ENCODE measurements at places on chromosomes 13 and 19.
A peak's percentile ranks its signal among the peaks of the same experiment; 100 is the strongest.

- DNase-seq = no peak
Measured at GRCh38 chr13:23626700-23627099, 56.5 kb downstream of the TNFRSF19 start.

DNA sequence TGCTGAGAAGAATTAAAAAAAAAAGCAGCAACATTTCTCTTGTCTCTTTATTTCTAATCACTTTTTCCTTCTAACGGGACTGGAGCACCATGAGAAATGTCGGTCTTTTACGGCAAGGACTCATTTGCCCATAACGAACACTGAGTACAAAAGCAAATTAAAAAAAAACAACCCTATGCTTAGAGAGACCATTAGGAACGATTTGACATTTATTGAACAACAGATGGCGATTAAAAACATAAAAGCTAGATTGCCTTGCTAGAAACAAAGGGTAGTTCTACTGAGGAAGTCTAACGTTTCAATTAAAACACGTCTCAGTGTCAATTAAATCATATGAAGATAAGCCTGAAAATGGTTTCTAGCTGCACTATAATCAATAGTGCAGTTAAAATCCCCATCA lies 51.1 kb downstream of the OLFM4 start:
- DNase-seq = no peak

DNA sequence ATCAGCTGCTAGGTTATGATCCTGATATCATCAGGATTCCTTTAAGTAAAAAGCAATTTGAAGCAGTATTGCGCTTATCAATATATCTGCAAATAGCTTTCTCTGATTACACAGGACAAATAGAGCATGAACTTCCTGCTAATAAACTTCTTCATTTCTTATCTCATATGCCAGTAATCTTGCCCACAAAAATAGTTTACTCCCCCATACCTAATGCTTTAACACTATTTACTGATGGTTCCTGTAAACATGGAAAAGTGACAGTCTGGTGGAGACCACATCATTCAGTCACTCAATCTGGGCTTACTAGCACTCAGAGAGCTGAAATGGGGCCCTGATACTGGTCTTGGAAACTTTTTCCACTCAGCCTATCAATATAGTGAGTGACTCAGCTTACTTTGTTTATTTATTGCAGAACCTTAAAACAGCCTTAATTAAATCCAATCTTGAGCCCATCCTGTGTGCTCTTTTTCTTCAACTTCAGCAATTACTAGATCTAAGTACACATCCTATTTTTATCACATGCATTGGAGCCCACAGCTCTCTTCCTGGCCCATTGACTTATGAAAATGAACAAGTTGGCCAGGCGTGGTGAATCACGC lies 1464.3 kb downstream of the UQCRFS1 start:
- DNase-seq = no peak

- DNase-seq = no peak
Measured at GRCh38 chr13:51957377-51958216, 53.7 kb downstream of the ATP7B start.

DNA sequence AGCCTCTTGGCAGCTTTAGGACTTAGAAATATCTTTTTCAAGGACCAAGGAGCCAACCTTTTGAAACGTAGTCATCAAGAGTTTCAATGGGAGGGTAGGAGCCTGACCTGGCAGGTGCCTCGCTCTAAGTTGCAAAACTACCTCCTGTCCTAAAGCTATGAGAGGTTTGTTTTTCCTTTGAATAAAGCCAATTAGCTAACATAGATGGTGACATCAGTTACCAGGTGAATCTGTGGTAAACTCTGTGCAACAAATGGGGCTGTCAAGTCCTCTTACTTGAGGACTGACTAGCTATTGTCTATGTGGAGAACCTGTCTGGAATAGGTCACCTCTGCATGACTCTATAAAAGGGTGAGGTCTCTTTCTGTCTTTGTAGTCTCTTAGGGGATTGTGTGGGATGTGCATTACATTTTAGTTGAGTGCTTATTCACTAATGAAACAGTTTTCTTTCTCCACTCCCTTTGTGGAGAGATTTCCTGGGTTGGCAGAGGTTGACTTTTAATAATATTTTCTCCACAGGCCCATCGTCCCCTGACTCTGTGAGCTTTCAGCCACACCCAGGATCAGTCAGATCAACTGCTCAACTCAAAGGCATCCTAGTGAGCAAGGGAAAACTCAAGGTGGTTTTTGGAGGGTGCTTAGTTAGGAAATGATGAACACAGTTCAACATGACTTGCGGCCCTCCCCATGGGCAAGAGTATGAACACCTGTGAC lies 9.9 kb downstream of the ARL11 start:
- DNase-seq = no peak

DNA sequence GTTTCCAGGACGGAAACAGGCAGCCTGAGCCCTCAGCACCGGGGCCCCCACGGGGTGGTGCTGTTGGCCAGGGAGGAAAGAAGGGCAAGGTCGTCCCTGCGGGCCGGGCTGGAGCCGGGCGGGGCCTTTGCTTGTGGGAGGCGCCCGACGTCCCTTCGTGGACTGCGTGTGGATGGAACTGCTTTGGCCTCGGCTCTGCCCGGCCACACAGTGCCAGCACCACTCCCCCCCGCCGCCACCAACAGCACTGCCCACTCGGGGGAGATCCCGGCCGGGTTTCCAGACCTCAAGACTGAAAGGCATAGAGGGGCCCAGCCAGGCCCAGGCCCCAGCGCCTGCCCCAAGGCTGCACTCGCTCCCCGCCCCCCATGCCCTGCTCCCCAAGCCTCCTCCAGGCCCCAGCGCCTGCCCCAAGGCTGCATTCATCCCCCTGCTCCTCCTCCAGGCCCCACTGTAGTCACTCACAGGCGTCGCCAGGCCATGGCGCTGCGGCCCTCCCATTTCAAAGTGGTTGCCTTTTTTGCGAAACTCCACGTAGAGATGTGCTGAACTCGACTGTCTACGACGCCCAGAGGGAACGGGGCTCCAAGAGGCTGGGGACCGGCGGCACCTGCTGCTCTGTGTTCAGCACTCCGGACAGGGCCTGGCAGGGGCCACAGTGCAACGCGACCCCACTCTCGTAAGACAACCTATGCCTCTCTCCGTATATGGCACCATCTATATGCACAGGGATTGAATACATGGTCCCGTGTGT lies 22.5 kb downstream of the C13orf46 start:
- peak; percentile 80 for DNase-seq

DNA sequence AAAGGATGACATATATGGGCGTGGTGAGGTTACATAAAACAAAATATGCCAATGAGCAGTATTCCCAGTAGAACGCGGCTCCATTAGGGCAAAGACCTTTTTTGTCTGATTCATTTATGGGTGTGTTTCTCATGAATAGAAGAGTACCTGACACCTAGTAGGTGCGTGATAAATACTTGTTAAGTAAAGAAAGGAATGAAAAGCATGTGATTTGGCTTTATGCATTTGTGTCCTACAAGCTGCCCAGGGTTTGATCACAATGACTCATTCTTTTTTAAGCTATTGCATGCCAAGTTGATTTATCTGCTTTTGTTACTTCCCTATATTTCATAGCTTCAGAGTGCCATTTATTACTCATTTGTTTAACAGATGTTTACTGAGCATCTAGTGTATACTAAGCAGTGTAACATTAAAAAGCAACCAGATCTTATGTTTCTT lies 19.1 kb upstream of the KCTD4 start:
- no peak for DNase-seq

DNA sequence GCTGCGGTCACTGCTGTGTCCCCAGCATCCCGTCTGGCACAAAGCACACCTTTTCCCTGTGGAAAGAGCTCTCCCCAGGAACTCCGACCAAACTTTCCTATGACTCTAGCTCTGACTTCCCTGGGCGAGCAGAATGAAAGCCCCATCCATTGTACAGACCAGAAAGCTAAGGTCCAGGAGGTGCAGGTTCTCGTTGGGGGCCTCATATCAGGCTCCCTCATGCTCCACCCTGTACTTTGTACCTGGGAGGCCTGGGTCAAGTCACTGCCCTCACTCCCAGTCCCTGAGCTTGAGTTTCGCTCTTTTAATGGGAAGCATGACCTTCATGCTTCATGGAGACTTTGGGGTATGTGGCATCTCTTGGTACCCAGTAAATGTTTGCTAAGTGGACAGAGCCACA lies 18.4 kb downstream of the CYTH2 start:
- DNase-seq = no peak

DNA sequence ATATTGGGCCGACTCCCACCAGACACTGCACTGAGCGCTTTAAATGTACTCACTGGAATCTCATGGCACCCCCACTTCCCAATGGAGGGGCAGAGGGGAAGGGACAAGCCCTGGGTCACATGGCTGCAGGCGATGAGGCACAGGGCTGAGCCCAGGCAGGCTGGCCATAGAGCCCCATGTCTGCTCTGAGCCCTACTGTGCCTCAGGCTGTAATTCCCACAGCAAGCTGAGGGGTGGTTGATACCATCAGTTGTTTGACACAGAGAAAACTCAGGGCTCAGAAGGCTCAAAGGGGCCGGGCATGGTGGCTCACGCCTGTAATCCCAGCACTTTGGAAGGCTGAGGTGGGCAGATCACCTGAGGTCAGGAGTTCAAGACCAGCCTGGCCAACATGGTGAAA lies 25.1 kb downstream of the RFX1 start:
- no peak for DNase-seq

- DNase-seq = no peak
Measured at GRCh38 chr13:111969551-111970135, 97.3 kb upstream of the SOX1 start.

GRCh38 chr19:57052081-57052480 lies 67.7 kb upstream of the USP29 start:
- DNase-seq = no peak

- DNase-seq = no peak
Measured at GRCh38 chr13:113865427-113865826, 1.6 kb upstream of the GAS6 start.

DNA sequence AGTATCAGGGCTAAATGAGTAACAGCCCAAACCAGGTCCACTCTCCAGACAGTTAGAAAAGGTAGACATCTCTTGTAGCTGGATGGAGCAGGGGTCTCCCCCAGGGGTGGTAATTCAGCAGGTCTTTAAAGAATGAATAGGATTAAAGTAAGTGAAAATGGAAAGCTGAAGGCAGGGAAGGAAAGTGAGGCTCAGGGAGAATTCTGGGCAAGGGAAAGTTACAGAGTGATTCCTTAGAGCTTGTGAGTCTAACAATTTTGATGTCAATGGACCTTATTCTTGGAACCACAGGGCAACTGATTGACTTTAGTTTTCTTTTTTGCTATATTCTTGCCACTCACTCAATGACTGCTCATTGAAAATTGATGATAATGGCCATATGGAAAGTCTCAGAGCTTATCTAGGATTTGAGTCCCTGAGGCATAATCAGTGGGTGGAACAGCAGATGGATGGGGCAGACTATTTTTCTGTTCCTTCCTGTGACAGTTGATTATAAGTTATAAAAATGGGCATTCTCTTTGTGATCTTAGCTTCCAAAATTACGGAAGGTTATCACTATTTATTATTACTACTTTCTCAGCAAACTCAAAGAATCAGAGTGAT lies 76.9 kb downstream of the LRCH1 start:
- DNase-seq = no peak

DNA sequence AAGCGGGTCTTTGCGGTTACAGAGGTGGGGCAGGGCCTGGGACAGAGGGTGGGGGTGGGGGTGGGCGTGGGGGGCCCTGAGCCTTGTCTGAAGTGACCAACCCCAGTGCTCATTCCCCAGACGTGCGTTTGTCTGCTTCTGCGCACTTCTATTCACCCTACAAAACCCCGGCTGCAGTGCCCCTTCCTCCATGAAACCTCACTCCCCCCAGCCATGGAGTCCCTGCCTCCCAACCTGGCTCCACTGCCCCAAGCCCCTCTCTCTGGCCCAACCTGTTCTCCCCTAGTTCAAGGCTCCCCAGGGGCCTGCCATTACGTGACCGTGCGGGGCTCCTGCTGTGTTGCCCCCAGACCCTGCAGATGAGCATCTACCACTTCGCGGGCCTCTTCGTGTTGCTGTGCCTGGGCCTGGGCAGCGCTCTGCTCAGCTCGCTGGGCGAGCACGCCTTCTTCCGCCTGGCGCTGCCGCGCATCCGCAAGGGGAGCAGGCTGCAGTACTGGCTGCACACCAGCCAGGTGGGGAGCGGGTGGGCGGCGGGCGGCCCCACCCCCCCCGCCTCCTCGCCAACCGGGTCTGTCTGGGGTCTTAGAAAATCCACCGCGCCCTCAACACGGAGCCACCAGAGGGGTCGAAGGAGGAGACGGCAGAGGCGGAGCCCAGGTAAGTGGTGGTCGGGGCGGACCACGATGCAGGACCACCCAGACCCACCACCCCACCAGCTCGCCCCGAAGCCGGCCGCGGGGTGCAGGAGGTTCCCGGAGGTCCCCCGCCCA lies 8.2 kb downstream of the GRIN3B start:
- DNase-seq = no peak

DNA sequence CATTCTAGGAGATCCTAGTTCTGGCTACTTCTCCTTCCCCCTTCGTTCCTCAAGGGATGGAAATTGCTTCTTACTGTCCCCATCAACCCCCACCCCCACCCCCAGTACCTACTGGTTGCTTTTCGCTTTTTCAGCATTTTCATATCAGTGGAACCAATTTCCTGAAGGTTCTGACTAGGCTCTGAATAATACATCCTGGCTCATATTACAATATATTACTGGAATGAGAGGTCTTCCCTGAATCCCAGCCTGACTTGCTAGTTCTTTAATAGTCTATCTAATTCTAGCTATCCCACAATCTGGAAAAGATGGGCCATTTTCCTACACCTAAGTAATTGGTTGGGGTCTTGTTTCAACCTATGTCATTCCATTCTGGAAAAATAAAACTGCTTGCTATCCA lies 207.4 kb downstream of the COG6 start:
- DNase-seq = no peak

GRCh38 chr13:47521890-47522487 lies 479.1 kb downstream of the SUCLA2 start:
- no peak for DNase-seq

- no peak for DNase-seq
Measured at GRCh38 chr19:42018503-42019193, 24.6 kb upstream of the ATP1A3 start.

GRCh38 chr19:33245948-33246708 lies 20.5 kb upstream of the SLC7A10 start:
- DNase-seq = no peak

DNA sequence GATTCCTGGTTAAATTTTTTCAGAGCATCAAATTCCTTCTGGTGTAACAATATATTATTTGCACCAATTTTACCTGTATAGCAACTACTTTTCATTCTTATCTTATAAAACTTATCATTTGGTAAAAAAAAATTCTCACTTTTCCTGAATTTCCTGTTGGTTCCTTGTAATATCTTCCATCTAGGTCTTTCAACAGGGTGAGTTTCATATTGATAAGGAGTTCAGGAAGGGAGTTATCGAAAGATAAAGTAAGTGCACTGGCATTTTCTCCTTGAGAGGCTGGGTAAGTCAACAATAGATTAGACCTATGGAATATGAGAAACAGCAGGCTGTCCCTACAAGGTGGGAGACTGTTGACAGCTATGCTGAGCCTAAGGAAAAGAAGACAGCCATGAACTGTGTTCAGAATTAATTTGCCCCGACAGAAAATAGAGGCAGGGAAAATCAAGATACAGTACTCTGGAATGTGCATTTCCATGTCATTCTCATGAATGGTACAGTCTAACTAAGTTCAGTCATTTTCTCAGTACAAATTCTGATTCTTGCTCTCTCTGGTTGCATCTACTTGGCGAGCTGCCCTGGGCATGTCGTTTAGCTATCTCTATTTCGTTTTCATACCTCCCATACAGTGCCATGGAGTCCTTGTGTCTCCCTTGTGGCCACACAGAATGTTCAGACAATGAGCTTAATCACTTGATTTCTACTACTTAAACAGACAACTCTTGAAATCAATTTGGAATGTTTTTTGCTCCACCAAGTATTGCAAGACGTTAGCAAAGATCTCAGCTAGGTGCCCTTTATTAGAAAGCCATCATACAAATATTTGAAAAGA lies 9.9 kb downstream of the IGFL1 start:
- DNase-seq = no peak

Measured in retina (tissue), 1 donor.